NCI-H526 treated with DMSO at 0.1 percent for 48 hours (cell line): ENCODE measurements at places on chromosomes 5 and 9.

GRCh38 chr5:107551088-107551487, 119.6 kb downstream of the EFNA5 start:
- no peak for DNase-seq

GRCh38 chr5:7755958-7756357, 95.0 kb downstream of the CFAP90 start:
- DNase-seq: peak; percentile 17

GRCh38 chr5:160445132-160445531, 23.5 kb downstream of the PTTG1 start:
- no peak for DNase-seq

- DNase-seq: no peak
Observed at GRCh38 chr9:120363697-120364096, 216.3 kb downstream of the CDK5RAP2 start.

- no peak for DNase-seq
Observed at GRCh38 chr5:58544926-58545325, 37.9 kb upstream of the RAB3C start.

DNA sequence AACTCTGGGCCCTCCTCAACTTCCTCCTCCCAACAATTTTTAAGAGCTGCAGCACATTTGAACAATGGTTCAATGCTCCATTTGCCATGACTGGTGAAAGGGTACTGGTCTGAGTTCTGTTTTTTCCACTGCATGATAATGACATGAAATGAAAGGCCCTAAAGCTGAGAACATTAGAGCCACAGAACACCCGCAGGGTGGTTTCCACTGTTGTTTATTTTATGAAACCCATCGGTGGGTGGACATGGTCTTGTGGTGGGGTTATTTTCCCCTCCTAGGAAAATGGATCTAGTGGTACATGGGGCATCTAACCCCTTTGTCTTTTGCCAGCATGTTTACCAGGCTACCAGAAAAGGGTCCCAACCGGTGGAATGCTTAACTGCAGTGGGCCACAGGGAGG, 71.8 kb downstream of the SMARCA2 start:
- no peak for DNase-seq
